ENCODE measurements at places on chromosomes 12 and 14.

GRCh38 chr12:90585640-90586304 is 369.2 kb downstream of the CCER1 start:
- no peak for DNase-seq

DNA sequence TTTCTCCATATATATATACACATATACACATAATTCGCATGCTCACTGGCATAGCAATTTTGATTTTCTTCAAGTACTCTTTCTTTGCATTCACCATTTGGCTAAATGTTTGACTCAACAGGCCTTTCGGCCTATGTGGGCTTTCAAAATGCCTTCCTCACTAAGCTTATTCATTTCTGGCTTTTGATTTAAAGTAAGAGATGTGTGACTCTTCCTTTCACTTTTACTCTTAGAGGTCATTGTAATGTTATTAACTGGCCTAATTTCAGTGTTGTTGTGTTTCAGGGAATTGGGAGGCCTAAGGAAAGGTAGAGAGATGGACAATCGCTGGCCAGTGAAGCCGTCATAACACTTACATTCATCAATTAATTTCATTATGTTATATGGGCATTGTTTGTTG is 14.5 kb upstream of the KLRD1 start:
- no peak for DNase-seq

DNA sequence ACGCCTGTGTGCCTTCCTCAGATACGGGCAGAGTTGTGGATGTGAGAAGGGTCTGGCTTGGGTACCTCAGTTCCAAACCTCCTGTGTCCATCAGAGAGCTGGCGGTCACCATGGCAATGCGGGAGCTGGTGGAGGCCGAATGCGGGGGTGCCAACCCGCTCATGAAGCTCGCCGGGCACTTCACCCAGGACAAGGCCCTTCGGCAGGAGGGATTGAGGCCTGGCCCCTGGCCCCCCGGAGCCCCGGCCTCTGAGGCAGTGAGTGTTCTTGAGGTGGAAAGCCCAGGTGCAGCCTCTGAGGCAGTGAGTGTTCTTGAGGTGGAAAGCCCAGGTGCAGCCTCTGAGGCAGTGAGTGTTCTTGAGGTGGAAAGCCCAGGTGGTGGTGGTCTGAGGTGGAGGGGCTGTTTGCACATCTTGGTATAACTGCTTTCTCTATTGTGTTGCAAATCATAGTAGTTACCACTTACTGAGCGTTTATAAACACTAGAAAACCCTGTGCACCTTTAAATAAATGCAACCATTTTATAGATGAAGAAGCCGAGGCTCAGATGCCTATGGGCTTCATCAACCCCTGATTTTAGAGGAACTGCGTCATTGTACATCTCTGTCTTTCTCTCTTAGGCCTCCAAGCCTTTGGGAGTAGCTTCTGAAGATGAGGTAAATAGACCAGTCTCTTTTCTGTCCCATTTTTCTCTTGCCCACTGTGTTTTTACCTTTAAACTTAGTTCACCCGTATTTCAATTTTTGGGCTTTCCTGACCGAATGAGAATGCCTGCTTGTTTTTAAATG is 976 bp downstream of the PEX5 start:
- DNase-seq = peak; percentile 73

DNA sequence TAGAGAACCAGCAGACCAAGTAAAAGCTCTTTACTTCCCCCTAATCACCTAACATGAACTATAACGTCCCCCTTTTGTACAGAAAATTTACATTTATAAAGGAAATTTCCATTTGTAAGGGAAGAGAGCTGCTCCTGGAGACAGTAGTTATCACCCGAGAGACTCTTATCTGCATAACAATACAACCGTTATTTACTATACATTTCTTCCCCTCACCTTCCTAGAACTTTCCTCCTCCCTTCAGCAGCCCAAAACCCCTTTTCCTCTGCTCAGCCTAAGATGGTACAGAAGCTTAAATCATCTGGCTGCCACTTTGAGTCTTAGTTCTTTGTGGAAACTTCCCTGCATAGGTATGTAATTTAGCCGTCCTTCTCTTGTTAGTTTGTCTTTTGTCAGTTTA is 40.4 kb upstream of the ETV6 start:
- DNase-seq = no peak

- no peak for DNase-seq
Measured at GRCh38 chr12:32644431-32644830, 34.7 kb upstream of the DNM1L start.

- DNase-seq = no peak
Measured at GRCh38 chr12:5737778-5738177, 207.3 kb downstream of the ANO2 start.

DNA sequence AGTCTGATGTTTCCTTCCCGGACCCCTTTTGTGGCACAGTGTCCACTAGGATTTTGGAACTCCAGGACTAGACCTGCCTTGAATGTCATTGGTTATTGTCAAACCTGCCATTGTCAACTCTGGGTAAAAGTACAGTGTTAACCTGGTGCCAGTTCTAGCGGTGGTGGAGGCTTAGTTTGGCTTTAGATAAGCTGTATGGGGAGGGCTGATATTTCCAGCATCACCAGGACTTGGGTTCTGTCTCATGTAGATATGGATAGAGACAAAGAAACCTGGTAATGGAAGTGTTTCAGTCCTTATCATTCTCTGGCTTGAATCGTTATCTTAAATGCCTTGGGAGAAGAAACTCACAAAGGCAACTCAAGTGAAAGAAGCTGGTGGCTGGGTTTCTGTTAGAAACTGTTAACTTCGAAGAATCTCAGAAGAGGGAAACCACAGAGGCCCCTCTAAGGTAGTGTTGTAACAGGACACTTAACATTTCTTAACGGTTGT is 10.6 kb downstream of the CHST11 start:
- DNase-seq = no peak

DNA sequence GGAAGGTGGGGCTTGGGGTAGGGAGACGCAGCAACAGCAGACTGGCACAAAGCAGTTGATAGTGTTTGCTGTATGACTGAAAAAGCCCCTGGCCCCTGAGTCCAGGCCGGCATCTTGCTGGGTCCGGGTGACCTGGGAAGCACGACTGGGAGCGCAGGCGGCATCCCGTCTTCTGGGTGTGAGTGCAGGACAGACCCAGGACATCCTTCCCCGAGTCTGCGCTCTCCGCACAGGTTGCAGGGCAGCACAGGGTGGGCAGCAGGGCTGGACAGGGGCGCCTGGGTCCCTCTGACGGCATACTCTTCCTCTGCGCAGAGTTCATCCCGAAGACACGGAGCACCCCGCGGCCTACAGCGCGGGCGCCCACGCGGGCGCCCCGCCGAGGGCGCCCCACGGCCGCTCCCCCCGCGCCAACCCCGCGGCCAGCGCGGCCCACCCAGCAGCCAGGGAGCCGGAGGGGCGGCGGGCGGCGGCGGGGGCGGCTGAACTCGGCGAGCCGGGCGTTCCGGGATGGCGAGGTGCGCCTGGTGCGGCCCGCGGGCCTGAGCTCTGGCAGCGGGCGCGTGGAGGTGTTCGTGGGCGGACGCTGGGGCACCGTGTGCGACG is 9.2 kb upstream of the CYP46A1 start:
- DNase-seq = no peak

DNA sequence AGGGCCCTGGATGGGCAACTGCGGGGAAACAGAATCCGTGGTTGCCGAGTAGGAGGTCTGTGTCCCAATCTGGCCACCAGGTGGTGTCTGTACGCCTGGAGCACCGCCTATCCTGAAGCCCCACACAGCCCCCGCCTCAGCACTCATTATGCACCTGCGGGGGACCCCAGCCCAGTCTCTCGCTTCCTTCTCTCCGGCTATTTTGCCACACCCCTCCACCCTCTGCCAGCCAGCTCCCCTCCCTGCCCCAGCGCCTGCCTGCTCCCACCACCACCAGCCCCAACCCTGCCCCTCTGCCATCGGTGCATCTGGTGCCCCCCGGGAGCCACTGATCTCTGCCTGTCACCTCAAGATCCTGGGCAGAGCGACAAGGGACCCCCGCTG is 2.2 kb upstream of the NXPH4 start:
- no peak for DNase-seq

DNA sequence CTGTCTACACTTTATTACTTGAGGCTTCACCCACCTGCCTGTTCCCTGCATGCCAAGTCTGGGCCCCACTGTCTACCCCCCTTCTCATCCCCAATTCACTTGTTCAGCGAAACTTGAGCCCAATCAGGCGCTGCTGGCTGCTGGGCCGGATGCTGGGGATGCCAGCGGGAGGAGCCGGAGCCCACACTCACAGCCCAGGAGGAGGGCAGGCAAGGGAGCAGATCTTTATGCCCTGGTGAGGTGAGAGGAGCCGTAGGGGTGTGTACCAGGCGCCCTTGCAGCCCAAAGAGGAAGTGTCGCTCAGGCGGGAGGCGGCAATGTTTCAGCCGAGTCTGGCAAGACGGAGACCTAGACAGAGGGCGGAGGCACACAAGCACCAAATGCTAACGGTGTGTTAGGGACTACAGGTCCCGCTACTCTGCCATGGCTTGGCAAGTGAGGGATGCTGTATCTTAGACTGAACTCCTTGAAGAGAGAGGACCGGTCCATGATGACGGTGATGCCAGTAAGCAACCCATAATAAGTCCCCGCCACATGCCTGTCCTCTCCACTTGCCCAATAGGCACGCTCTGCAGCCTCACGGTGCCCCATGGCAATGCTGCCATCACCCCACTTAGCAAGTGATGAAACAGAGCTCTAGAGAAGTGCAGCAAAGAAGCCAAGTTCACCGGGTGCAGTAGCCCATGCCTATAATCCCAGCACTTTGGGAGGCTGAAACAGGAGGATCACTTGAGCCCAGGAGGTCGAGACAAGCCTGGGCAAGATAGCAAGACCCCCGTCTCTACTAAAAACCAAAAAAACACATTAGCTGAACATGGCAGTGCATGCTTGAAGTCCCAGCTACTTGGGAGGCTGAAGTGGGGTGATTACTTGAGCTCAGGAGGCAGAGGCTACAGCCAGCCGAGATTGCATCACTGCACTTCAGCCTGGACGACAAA is 41.6 kb downstream of the LRRC74A start:
- DNase-seq = no peak

DNA sequence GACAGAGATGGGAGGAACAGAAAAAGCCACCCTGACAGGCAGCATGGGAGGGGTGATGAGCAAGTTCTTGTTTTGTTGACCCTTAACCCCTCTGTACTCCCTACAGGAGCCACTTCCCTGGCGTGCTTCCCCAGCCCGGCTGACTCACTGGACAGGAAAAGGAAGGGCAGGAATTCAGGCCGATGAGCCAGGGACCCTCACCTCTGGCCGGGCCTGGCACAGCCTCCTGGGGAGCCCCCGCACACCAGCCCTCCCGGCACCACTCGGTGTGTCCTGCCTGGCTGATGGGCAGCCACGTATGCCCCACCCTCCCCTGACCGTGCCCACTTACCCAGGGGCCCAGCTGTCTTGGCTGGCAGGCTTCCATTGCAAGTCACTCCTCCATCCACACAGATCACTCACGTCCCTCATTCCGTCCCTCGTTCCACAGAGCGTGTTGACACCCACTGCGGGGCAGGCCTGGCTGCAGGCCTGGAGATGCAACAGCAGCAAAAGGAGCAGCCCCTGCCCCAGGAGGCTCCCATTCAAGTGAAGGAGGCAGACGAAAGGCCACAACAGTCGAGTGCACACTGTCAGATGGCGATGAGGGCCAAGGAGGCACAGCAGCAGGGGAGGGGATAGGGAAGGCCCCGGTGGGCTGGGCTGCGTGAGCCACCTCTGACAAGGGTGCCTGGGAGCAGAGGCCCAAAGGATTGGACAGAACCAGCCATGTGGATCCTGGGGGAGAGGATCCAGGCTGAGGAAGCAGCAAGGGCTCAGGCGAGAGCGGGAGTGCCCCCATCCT is 19.7 kb upstream of the CD9 start:
- peak; percentile 80 for DNase-seq

DNA sequence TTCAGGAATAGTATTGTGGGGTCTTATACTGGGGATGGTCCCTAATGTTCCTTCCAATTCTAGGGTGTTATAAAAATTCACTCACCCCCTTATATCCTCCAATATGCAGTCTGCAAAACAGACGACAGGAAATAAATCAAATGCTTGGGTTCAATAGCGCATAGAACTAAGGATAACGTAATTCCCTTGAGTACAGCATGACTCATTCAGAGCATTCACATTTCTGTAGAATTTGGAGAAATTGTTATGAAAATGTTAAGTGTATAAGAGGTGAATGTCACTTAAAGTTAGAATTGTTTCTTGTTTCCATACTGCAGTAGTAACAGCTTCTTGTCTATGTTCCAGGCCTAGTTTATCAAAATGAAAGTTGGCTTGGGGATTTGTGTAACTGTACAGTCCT is 271.4 kb downstream of the RPS29 start:
- no peak for DNase-seq

DNA sequence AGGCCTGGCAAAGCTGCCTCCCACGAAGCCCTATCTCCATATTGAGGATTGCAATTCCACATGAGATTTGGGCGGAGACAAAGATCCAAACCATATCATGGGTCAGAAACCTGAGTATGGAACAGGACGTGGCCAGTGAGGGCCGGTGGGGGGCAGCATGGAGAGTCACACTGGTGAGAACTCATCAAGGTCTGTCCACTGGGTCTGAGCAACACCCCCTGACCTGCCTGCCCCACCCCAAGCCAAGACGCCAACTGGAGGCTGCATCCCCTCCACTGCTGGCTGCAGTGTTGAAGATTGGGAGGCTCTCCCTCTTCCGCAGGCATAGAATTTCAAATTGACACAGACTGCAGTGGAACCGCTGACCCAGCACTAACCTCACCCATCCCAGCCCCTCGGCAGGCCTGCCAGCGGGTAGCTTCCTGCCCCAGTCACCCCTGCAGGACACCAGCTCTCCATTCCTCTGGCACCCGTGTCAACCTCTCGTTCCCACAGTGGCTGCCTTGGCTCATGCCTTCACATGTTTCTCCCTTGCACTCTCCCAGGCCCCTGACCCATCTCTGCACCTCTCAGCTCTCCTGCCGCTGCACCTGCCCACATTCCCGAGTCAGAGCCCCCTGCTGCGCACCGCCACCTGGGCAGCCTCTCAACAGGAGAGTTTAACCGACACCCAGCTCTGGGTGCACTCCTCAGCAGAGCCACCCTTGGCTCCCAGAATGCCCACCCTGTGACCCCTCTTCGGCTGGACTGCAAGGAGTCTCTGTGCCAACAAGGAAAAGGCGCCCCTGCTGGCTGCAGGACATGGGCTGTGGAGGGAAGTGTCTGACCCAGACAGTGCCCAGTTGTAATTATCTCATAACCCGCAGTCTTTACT is 45.2 kb upstream of the PPP2R5C start:
- DNase-seq = no peak

GRCh38 chr12:131008-131407 is 64.4 kb downstream of the IQSEC3 start:
- DNase-seq = no peak

DNA sequence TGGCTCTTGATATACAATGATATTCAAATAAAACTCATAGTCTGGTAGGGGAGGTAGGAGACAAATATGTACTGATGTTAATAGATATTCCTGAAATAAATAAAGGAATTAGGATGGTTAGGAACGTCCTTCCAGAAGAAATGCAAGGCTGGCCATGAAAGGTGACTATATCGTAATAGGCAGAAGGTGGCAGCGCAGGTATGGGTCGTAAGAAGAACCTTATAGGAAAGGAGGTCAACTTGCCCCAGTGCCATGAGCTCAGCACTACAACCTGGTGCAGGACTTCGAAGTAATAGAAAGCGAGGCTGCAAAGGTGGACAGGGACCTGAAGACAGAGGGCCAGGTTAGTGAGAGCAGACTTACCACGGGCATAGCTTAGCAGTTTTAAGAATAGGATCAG is 55.3 kb upstream of the FGD4 start:
- DNase-seq = no peak

- DNase-seq = no peak
Measured at GRCh38 chr12:30440826-30441602, 254.7 kb downstream of the IPO8 start.

Data from sigmoid colon (tissue), 7 donors.